ENCODE measurements at places on chromosomes 13 and 19. TPM values are rescaled to one million over a fixed set of nuclear protein-coding genes. Genes with fewer than 3 reads are reported as not detected.

DNA sequence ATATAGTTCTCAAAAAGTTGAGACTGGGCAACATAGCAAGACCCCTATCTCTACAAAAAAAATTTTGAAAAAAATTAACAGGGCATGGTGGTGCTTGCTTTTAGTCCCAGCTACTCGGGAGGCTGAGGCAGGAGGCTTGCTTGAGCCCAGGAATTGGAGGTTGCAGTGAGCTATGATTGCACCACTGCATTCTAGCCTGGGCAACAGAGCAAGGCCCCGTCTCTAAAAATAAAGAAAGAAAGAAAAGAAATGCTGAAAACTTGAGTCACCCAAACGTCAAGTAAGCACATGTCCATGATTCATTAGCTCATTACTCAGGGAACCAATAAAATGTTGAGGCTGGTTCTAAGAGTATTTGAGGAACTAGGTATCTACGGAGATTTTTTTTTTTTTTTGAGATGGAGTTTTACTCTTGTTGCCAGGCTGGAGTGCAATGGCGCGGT, 33.9 kb upstream of the SEMA6B start:
- DNase-seq = no peak

DNA sequence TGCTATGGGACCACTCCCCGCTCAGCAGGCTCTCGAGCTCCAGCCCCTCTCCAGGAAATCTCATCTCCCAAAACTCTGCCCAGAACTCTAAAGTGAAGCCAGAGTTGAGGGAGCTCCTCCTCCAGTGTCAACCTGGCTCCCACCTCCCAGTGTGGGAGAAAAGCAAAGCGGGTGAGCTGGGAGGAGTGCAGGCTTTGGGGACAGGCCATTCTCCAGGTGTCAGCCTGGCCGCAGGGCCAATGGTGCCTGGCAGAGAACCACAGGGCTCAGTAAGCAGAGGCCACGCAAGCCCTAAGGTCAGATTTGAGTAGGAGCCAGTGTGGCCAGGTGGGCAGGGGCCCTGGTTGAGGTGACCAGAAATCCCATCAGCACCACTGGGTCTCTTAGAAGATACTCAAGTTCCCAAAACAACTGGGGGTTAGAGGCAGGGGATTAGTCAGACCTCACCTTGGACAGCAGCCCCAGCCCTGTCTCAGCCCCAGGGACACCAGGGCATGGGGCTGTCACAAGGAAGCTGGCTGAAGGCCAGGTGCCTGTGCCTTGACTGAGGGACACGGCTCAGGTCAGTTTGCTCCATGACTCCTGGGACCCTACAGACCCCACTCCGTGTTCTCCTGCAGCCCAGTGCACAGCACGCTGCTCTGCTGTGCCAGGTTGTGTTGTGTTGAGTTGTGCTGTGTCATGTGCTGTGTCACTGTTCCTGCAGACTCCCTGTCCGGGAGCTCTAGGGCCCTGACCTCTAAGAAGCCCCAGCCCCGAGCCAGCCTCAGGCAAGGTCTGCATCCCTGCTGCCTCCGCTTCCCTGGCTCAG, 2.8 kb upstream of the ZNF181 start:
- DNase-seq = no peak

The CEACAM4 gene
- not detected for total RNA-seq

The MBD3L2 gene
- not detected for total RNA-seq

DNA sequence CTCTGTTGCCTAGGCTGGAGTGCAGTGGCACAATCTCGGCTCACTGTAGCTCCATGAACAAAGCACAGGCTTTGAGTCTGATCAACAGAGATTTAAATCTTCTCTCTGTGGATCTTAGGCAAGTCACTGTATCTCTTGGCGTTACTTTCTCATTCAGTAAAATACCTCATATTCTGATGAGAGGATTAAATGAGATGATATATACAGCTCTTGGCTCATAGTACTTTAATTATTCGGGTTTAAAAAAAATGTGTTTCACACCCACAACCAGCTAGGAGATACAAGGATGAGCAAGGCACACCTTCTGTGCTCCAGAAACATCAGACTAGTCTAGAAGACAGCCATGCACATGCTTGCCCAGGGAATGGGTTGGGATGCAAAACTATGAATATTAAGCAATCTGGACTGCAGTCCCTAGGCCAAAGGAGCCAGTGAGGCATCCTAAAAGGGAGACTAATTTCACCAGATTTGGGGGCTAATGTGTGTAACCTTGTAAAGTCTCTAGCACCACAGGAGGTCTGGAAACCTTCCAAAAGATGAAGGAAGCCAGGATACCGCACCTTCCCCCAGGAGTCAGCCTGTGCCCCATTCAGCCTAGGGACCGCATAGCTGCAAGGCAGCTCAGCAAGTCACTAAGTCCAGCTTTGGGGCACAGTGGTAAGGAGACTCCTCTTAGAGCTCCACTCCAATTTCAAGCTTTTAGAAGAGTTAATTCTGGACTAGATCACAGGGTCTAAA, 2.5 kb downstream of the VPS36 start:
- DNase-seq = no peak

- DNase-seq = no peak
Measured at GRCh38 chr13:102900193-102900608, 54.4 kb downstream of the ERCC5 start.
